NCI-H1436 treated with DMSO at 0.1 percent for 48 hours (cell line): ENCODE measurements at places on chromosomes 5 and 9.

GRCh38 chr9:137436761-137437600 lies 4.2 kb downstream of the ENTPD8 start:
- DNase-seq, result no peak

DNA sequence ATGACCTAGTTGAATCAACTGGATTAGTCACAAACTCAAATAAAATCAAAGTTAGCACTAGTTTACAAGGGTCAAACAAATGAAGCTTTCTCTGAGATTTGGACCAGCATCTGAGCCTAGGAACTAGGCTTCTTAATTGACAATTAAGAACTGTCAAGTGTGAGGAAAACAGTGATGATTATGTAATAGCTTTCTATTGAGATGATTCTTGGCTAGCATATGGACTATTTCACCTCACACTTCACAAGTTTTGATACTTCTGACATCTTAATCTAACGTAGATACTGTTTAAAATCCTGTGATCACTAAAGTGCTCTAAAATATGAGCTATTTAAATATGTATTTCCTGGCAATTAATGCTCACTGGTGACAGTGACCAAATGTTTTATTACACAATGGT lies 542.9 kb downstream of the EFNA5 start:
- no peak for DNase-seq

- DNase-seq, result no peak
Observed at GRCh38 chr5:12691330-12691729, 787.1 kb upstream of the CTNND2 start.

DNA sequence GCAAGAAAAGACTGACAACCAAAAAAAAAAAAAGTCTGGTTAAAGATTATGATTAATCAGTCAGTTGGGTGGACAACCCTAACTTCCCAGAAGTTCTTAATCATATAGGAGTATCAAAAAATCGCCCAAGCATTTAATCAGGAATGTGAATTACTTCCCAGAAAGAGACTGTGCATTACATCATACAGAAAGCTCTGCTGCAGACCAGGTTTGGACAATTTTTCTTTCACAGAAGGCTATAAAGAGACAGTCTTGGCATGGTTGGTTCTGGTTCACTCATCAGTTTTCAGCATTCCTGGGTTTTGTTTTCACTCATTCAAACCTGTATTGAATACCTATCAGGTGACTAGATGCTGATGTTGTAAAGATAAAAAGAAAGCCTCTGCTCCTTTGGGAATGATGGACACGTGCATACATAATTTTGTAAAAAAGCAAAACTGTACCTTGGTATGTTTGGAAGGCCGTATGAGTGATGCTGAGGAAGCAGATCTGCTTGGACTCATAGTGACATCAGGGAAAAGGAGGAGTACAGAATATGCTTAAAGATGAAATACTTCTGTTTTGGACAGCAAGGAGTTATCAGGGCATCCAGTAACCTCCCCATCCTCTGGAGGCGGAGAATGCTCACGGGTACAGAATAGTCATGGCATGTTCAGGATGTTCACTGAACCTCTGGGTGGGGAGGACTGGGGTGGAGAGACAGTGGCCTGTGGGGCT lies 178.4 kb downstream of the GNA14 start:
- no peak for DNase-seq

- no peak for DNase-seq
Observed at GRCh38 chr5:111953351-111954127, 196.5 kb upstream of the NREP start.

- DNase-seq, result no peak
Observed at GRCh38 chr5:105956456-105957196, 1714.1 kb downstream of the EFNA5 start.

- no peak for DNase-seq
Observed at GRCh38 chr9:136297766-136298735, 5.8 kb downstream of the CCDC187 start.

GRCh38 chr9:2181792-2182191 lies 166.6 kb downstream of the SMARCA2 start:
- DNase-seq, result no peak

DNA sequence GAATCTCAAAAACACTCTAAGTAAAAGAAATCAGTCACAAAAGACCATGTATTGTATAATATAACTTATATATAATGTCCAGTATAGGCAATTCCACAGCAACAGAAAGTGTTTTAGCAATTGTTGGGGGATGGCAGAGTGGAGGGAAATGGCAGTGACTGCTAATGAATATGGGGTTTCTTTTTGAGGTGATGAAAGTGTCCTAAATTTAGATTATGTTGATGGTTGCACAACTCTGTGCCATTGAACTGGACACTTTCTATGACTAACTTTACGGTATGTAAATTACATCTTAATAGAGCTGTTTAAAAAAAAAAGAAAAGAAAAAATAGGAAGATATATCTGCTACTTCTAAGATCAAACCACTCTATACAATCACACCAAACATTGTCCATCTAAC lies 124.9 kb upstream of the ZNF462 start:
- DNase-seq, result no peak

DNA sequence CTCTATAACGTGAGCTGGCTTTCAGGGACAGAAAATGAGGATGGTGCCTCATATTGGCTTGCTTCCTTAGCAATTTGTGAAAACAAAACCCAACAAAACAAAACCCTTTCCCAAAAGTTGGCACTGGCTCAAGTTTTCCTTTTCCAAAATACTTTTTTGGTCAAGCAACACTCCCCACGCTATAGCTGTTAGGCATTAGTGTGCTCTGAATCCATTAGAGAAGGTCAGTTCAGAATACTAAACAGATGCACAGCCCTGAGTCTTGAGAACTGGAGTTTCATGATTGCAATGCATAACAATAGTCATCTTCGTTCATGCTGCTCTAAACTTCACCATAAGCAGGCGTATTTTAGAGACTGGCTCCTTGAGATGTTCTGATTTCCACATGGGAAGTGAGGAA lies 172.0 kb upstream of the KLF9 start:
- DNase-seq, result no peak

DNA sequence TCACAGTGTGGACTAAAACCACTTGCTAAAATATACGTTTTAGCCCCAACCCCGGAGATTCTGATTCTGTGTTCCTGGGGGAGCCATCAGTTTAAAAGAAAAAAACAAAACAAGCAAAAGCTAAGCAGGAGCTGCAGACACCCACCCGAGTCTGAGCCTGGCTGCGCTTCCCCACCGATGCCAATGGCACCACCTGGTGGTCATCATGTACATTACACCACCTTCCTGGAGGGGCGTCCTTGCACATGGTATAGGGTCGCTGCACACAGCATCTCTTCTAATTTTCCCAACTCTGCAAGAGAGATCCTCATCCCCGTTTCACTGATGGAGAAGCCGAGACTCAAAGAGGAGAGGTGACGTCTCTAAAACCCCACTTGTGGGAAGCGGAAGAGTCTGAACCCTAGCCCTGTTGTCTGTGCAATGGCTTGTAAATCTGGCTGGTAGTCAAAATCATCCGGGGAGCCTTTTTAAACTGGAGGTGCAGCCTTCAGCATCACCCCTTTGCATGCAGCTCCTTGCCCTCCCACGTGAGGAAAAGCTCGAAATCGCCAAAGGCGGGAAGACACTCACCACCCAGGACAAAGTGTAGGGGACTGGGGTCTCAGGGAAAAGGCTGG lies 23.1 kb upstream of the CNOT6 start:
- no peak for DNase-seq

- no peak for DNase-seq
Observed at GRCh38 chr5:79878136-79878679, 112.9 kb downstream of the MTX3 start.

DNA sequence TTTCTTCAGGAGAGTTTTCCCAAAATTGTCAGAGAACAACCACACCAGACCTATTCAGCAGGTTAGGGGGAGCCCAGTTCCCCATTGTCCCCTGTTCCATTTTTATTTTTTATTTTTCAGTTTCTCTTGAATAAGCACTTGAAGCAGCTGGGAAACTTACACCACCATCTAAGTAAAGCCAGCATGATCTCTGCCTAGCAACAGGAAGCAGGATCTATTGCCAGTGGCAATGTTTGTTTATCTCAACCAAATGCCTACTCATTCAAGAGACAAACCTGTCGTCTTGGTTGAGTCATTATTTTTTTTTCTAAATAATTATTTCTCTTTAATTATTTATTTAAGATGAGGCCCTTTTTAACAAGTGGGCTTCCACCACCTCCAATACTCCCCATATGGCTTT lies 379.3 kb downstream of the PLK2 start:
- no peak for DNase-seq

- no peak for DNase-seq
Observed at GRCh38 chr9:4318741-4319140, 18.9 kb upstream of the GLIS3 start.

DNA sequence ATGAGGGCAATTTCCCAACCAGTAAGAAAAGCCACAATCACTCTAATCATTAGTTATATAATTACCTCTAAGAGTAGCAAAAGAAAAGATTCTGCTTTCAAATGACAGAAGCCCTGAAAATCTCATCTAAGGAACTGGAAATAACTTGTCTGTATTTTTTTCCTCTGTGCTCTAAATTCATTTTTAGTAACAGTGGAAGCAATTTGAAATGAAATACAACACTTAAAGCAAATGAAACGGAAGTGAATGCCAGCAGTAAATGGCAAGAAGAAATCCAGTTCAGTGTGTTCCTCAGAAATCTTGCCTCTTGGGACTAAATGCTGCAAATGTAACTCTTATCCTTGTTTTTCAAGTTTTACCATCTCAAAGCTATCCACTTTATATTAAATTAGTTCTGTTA lies 294.9 kb downstream of the TAF11L14 start:
- no peak for DNase-seq

- DNase-seq, result no peak
Observed at GRCh38 chr5:142325725-142326479, 1.1 kb upstream of the SPRY4 start.

- no peak for DNase-seq
Observed at GRCh38 chr9:109735801-109736200, 44.2 kb upstream of the PALM2AKAP2 start.

GRCh38 chr5:77863181-77863580 lies 87.0 kb upstream of the TBCA start:
- no peak for DNase-seq

- no peak for DNase-seq
Observed at GRCh38 chr5:75536147-75536546, 24.5 kb downstream of the POLK start.

- DNase-seq, result no peak
Observed at GRCh38 chr5:150235500-150235854, 45.6 kb downstream of the SLC6A7 start.
